ENCODE measurements at places on chromosomes 11 and 22.

- DNase-seq, result no peak
Measured at GRCh38 chr11:14657841-14658240, 14.2 kb downstream of the PDE3B start.

DNA sequence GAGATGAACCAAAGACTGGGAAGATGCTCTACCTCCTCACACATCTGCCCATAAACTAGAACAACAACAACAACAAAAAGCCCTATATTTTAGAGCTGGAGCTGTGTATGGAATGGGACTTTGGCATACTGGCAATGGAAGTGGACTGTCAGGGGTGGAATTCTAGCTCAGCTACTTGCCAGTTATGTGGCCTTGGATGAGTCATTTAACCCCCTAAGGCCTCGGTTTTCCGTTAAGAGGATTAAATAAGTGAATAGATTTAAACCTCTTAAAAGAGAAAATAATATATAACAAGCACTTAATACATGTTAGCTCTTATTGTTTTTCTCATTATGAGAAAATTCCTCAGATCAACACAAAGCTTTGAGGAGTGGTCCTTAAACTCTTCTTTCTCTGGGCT is 195.0 kb downstream of the KIF18A start:
- DNase-seq, result no peak

GRCh38 chr11:73245461-73245860 is 26.7 kb upstream of the P2RY6 start:
- DNase-seq, result no peak

DNA sequence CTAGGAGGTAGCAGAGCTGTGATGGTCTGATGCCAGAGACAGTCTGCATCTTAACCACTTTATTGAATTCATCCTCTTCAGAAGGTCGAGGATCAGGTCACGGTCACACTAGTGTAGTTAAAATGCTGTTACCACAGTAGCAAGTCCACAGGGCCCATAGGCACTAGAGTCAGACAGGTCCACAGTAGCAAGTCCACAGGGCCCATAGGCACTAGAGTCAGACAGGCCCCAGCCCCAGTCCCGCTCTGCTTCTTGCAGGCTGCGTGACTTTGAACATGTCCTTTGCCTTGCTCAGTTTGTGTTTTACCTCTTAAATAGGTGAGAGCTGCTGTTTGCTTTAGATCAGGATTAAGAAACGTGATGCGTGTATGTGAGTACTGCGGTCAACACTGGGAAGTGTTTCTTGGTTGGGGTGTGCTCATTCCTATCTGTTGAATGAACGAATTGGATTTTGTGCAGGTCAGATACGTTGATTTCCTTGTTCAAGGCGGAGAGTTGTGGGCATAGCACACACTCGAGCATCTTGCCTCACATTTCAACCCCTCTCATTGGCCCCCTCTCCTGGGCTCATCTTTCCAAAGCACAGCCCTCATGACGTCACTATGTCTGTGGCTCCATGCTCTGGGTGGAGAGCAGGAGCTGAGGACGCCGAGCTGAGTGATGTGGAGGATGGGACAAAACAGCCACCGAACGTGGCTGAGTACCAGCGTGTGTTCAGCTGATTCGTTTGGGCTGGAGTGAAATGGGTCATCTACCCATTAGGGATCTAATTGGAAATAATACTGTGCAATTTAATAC is 191.7 kb downstream of the TBC1D22A start:
- no peak for DNase-seq

DNA sequence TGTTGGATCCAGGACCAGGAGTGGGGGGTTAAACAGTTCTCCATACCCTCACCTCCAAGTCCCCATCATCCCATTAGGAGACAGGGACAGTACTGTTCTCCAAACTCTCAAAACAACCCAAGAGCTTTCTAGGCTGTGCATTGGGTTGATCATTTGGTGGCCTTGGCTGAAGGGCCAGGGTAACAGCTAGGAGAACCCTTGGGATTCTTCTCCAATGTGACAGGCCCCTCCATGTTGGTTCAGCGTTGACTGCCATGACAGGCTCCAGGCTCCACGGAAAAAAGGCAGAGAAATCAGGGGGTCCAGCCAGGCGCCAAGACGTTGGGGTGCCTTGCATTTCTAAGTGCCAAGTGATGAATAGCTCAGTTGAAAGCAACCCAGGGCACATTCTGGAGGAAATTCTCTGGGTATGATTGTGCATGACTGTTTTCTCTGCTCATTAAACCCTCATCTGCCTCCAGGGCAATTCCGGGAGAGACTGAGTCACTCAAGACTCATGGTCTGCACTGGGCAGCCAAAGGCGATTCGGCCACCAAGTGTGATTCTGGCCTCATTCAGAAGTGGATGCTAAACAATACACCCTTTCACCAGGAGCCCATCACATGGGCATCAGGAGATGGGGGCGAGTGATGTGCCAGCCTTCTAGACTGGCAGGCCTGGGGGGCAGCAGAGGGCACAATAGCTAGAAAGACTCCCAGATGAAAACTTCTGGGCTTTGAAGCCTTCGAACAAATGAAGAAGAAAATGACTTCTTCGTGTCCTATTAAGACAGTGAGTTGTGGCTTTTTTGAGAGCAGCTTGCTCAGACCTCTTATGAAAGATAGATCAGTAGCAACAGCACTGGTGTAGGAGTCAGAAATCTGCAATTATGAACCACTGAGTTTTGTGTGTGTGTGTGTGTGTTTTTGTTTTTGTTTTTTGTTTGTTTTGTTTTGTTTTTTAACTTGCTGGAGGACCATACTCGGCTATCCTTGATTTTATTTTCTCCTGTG is 27.7 kb downstream of the CD44 start:
- no peak for DNase-seq

DNA sequence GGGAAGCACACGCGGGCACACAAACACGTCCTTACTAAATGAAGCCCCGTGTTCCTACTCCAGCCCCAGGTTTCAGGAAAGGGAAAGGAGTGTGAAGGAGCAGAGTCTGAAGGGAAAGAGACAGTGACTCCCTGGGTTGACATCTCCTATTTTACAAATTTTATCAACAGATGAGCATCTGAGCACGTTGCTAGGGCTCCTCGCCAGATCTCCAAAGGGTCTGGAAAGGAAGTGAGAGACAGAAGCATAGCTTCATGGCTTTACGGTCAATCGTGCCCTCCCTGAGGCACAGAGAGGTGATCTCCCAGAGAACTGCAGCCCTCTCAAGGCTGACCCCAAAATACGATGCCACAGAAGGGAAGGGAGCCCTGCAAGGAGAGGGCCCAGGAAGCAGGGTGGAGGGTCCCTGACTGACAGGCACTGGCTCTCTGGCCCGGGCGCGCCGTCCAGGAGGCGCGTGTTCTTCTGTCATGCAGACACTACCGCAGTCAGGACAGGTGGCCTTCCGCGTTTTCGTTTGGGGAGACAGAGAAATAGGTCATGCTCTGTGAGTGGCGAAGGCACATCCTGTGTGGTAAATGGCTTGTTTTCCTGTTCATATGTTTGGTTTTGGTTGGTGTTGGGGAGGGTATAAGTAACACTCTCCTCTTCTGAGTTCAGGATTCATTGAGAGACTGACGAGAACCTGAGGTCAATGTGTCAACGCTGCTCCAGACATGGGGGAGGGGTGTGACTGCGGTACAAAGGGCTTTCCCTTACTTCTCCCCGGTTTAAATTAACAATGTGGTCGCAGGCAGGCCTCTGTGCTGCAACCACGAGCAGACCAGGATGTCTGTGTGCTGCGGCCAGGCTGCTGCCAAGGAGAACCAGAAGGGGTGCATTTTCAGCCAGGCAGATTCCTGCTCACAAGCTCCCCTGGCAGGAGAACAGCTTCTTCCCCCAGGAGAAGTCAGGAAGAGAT is 813.3 kb downstream of the OPCML start:
- DNase-seq, result peak; percentile 48

DNA sequence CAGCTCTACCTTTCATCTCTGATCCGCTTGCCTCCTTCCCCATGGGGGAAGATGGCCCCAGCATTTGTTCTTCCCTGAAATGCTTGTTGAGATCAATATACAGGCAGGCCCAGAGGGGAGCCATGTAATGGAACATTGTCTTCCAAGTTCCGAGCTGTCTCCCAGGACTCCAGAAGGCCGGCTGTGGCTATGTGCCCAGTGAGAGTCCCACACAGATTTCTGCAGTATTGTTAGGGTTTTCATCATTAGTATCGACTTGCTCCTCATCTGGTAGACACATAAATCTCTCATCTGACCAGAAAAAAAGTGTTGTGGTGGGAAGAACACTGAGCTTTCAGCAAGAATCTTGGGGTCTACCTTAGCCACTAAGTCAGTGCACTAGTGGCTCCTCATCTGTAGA is 163.4 kb downstream of the TRIM29 start:
- no peak for DNase-seq

DNA sequence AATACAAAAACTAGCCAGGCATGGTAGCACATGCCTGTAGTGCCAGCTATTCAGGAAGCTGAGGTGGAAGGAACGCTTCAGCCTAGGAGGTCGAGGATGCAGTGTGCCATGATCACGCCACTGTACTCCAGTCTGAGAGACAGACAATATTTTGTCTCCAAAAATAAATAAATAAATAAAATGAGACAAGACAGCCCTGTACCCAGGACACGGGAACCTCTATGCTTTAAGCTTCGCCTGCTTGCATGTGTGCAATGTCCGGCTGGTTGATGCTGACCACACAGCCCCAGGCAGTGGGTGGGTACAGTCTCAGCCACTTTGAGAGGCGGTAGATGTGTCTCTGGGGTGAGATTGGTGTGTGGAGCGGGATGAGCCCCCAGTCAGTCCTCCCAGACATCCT is 52.0 kb upstream of the MPEG1 start:
- DNase-seq, result no peak

DNA sequence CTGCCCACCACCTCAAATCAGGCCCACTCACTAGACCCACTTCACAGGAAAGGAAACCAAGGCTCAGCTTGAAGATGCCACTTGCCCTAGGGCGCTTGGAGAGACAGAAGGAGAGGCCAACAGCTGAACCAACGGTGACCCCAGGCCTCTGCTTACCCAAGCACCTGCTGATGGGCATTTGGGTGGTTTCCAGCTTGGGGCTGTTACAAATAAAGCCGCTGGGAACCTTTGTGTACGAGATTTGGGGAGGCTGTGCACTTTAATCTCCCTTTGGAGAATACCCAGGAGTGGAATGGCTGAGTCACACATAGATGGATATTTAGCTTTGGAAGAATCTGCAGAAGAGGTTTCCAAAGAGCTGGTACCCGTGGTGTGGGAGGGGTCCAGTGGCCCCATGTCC is 50.9 kb upstream of the LINC01488 start:
- no peak for DNase-seq

- no peak for DNase-seq
Measured at GRCh38 chr22:31578171-31578570, 81.8 kb downstream of the SFI1 start.

DNA sequence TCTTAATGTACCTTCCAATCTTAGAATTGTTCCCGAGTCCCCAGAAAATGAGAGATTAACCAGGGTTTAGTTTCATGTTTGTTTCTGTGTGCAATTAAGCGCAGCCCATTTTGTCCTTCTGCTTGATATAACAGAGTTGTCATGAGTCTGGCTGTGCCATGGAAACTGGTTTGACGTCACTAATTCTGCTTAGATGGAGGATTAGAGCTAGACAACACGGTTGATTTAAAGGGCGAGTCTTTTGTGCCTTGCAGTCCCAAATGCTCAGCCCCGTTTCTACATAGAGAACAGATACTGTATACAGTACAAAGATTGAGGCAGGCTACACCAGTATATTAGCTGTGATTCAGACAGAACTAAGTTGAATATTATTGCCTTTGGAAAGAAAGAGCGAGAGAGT is 45.5 kb upstream of the ALKBH3 start:
- no peak for DNase-seq

DNA sequence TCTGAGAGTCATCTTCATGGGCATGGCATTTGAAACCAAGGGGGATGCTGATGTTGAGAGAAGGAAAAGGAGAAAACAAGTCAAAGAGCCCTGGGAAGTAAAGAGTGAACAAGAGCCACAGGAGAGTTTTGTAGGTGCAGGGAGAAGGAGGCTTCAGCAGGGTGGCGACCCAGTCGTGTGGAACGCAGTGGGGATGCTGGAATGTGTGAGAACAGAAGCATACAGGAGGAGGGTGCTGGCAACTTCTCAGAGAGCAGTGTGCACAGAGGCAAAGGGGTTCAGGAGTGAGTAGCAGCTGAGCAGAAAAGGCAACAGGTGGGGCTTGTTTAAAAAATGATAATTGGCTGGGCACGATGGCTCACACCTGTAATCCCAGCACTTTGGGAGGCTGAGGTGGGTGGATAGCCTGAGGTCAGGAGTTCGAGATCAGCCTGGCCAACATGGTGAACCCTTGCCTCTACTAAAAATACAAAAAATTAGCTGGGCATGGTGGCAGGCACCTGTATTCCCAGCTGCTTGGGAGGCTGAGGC is 75.8 kb upstream of the PLET1 start:
- no peak for DNase-seq

DNA sequence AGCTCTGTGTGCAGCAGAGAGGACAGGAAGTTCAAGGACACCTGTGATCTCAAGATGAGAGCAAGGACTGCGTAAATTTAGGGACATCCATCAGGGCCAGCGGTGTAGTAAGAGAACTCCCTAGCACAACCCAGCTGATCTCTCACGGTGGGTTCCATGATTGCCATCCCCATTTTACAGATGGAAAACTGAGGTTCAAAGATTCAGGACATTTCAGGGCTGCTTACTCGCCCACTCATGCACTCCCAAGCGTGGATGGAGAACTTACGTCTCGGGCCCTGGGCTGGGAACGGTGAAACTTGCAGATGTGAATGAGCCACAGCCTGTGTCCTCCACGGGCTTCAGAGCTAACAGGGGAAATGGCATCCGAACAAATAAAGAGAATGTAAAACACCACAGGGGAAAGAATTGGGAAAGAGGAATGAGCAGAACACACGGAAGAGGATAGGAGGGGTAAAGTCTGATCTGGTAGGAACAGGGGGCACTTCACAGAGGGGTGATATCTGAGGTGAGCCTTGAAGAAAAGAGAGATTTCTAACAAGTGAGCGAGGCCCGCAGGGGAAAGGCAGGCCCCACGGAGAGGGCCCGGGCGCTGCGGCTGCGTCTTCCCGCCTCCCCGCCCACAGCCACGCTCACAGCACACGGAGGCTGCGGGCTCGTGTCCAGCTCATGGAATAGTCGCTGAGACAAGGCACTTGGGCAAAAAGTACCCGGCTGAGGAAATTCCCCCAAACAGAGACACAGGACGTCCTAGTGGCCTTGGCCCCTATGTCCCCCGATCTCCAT is 55.9 kb downstream of the RPUSD4 start:
- no peak for DNase-seq

GRCh38 chr11:38305682-38306081 is 1707.6 kb upstream of the RAG2 start:
- DNase-seq, result no peak

GRCh38 chr11:32643526-32643925 is 59.9 kb downstream of the EIF3M start:
- DNase-seq, result no peak
